B cell (primary cell): ENCODE measurements at places on chromosomes 5 and 9. TPM values are rescaled to one million over a fixed set of nuclear protein-coding genes. Genes with fewer than 3 reads are reported as not detected.

Gene CATSPER3
- total RNA-seq: 0.79 and 2.7 TPM in 2 replicates

Gene PTGES
- not detected in 2 replicates for total RNA-seq

Gene ORM2
- total RNA-seq: not detected in 2 replicates

- DNase-seq: no peak
Observed at GRCh38 chr5:87151547-87151946, 116.1 kb upstream of the RASA1 start.

- peak; percentile 65 for DNase-seq
Observed at GRCh38 chr9:68706363-68707201, 1.5 kb downstream of the PIP5K1B start.
